NCI-H1092 treated with DMSO at 0.1 percent for 48 hours (cell line): ENCODE measurements at places on chromosomes 1 and 21.

DNA sequence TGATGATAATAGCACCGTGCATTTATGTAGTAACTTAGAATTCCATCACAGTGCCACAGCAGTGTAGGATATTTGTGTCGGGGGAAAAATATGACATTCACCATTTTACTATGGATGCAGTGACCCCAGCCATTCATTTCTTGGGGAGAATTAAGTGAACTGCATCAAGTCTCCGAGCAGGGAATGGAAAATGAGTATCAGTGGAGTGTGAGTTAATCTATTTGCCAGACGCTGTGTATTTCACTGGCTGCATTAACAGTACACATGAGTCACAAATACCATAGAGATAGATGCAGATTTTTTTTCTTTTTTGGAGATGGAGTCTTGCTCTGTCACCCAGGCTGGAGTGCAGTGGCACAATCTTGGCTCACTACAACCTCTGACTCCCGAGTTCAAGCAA, 33.8 kb upstream of the SLC45A1 start:
- no peak for DNase-seq

DNA sequence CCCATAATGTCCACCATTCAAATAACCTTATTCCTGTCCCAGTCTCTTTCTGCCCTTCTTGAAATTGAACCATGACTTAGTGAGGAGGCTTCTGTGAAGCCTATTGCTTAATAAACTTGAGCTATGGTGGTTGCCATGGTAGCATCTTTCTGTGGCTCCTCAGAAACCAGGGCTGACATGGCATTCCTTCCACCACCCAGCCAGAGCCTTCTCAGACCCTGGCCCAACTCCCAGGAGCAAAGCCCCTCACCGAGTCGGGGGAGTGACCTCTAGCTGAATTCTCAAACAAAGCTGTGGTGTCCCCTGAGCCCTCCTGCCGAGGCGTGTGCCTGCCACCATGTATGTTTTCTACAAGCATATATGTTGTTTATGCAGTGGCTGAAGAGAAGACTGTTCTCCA, 259.1 kb downstream of the CACNA1E start:
- no peak for DNase-seq

DNA sequence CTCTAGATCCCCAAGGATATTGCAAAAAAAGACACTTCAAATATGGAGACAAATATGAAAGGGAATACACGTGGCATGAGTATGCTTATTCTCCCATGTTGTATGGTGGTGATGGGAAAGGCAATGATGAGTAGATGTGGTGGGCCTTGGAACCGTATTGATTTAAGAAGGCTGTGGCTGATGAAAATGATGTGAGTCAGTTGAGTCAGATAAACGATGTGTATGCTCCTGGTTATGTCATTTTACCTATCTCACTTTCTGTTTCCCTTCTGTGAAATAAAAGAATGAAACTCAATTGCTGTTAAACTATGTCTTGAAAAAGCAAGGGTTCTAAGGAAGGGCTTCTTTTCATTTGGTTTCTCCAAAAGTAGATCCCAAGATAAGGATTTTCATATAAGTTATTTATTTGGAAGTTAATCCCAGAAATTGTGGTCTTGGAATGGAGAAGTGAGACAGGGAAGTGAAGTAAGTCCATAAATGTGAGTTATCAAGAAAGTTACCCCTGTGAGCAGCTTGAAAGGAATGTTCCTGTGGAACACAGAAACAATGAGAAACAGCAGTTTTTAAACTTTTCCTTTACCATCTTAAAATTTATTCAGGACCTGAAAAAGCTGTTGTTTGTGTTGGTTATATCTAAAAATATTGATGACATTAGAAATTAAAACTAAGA, 292.0 kb downstream of the DUSP10 start:
- no peak for DNase-seq

DNA sequence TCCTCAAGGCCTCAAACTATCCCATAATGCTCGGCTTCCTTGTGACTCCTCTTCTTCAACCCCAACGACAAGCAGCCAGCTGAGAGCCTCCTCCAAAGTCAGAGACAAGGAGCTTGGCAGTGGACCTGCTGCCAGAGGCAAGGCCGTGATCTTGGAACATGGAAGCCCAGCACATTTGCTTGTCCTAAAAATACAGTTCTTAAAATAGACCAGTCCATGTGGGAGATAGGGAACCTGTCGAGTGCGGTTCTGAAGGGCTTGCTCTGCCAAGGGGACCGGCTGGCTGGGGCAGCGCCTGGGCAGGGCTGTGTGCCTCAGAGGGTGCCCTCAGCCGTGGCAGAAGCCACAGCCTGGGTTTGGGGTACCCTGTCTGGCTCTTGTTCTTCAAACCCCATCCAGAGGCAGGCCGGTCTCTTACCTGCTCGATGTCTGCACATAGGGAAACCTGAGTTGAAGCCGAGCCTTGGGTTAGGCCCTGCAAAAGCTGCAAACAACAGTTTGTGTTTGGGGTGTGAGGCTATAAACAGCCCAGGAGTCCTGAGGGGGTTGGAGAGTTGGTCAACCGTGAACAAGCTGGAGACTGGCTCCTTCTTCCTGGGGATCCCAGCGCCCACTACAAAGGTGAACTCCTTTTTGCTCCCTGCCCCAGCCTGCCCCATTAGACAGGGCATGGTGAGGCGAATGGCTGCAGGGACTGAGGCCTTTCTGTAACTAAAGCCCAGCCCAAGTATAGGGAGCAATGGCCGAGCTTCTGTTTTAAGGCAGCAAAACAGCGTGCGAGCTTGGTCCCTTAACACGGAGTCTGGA, 228.8 kb downstream of the CAMTA1 start:
- no peak for DNase-seq

- DNase-seq, result no peak
These were observed 276.5 kb downstream of the PLPP3 start for GRCh38 chr1:56302878-56303277.

DNA sequence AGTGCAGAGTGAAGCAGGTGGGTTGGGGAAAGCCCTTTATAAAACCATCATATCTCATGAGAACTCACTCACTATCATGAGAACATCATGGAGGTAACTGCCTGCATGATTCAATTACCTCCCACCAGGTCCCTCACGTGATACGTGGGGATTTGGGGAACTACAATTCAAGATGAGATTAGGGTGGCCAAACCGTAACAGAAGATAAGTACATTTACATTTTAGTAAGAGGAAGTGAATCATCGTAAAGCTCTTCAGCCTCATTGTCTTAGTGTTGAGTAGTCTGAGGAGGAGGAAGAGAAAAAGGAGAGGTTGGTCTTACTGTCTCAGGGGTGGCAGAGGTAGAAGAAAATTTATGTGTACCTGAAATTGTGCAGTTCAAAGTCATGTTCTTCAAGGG, 1053.4 kb upstream of the ADGRL4 start:
- no peak for DNase-seq

- DNase-seq, result peak; percentile 22
These were observed 1.1 kb downstream of the AGTRAP start for GRCh38 chr1:11736746-11737639.

DNA sequence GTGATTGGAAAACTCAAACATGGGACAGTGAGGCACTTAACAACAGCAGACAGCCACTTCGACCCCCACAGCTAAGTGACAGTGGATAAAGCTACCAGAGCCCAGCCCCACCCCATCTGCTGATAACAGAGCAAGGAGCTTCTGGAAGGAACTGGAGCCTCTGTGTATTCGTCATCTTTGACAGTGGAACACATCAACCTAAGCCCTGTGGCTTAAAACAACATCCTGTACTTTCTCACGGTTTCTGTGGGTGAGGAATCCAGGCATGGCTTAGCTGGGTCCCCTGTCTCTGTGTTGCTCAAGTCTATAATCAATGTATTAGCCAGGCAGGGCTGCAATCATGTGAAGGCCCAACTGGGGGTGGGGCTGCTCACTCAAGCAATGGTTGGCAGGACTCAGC, 18.4 kb upstream of the SIPA1L2 start:
- DNase-seq, result no peak

DNA sequence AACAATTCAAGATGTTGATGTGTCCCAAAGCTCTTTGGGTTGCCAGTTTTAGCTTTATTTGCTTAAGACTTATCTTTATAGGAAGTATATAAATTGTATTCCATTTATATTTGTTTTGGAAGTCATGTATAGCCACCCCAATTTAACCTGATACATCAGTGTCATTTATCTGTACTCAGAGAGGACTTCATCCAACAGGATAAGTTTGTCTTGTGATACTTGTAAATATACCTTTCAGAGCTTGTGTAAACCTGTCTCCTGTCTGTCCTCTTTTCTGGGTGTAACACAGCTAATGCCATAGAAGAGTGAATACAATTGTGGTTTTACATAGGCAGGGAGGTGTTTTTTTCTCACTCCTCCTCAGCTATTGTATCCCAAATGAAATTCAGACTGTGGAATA, 10.4 kb downstream of the PTGFR start:
- no peak for DNase-seq

DNA sequence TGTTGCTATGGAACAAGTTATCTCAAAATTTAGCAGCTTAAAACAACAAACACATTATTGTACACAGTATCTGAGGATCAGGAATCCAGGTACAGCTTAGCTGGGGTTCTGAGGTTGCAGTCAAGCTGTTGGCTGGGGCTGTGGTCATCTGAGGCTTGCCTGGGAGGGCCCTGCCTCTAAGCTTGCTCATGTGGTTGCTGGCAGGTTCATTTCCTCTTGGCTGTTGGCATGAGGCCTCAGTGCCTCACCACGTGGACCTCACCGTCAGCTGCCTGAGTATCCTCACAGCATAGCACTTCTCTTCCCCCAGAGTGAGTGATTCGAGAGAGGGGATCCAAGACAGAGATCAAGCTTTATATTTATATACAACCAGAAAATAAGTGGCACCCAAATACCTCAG, 18.6 kb downstream of the NTPCR start:
- DNase-seq, result no peak

- peak; percentile 74 for DNase-seq
These were observed at the start of gene RXFP4 for GRCh38 chr1:155940993-155941844. Gene RXFP4, plus strand, starts transcription at chr1:155941638. Its CDS starts 72 bp downstream, at chr1:155941710.

DNA sequence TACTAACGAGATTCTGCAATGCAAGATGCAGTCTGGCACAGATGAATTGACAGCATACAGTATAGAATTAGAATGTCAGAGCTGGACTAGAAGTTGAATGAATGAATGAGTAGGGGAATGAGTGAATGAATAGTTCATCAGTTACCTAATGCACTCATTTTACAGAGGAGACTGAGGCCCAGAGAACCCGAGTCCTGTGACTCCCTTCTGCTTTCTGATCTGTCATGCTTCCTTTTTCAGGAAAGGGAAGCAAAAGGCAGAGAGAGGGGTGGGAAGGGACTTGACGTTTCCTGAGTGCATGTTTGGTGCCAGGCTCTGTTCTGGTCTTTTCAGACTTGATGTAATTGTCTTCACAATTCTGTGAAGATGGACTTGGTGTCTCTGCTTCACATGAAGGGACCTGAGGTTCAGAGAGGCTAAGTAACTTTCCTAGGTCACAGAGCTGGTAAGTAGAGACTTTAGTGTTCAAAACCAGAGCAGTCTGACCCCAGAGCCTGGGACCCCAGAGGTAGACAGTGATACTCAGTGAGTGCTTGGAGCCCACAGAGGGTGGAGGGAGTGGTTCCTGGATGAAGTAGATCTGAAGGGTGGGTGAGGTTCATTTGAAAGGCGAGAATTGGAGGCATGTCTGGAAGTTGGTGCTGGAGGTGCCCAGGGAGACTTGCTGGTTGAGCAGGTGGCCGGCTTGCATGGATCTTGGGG, 8.0 kb upstream of the MEX3A start:
- DNase-seq, result no peak

DNA sequence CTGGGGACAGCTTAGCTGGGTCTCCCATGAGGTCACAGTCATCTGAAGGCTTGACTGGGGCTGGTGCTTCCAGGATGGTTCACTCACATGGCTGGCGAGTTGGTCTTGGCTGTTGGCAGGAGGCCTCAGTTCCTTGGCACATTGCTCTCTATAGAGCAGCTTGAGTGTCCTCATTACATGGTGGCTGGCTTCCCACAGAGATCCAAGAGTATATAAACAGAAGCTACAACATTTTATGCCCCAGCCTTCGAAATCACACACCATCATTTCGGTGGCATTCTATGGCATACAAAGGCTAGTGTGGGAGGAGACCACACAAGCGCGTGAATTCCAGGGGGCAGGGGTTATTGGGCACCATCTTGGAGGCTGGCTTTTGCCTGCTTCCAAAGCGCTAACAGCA, 63.0 kb downstream of the ALPL start:
- DNase-seq, result peak; percentile 11

GRCh38 chr1:23118957-23119792, 49.5 kb downstream of the LUZP1 start:
- no peak for DNase-seq

DNA sequence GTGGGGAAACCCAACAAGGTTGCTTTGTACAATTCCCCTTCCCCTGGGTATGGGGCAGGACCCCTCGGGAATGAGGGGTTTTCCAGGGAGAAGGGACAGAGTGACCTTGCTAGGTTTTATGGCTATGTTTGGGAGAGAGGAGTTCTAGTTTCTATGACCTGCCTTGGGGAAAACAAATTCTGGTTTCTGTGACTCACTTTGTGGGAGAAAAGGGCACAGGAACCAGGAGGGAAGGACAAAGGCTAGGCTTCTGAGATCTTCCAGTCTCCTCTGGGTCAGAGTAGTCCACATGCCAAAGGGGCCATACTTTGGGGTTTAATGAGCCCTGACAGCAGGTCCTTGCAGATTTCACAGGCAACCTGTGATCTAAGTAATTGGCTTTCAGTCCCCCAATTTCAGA, 5.5 kb upstream of the PTGER3 start:
- DNase-seq, result no peak

DNA sequence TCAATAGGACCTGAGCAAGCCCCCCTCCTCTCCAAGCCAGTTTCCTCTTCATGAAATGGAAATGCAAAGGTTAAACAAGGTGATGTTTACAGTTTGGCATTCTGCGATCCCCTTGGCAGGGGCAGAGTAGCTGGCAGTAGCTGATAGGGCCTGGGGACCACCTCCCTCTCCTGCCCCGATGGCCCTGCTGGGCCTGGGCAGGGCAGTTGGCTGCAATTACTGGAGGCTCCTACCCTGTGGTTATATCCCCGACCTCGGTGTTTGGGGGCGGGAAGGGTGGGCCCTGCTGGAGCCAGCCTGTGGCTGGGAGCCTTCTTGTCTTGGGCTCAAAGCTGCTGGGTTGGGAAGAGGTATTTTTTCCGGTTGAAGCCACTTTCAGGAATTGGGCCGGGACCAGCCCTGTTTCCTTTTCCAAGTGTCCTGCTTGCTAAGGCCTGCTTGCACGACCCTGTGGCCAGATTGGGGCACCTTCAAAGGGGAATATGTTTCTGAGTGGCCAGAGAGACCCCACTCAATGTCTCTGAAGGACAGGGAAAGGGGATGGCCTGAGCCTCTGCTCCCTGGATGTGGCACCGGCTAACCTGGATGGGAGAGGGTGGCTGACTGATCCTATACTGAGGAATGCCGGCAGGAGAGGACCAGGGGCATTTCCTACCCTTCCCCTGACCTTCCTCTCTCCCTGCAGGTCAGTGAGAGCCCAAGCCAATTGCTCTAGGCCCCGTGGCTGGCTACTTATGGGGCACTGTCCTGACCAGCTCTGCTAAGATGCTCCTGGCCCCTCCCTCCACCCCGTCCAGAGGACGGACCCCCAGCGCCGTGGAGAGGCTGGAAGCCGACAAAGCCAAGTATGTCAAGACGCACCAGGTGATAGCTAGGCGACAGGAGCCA, 1.9 kb downstream of the FAM110D start:
- peak; percentile 23 for DNase-seq

GRCh38 chr21:17402937-17403336, 109.9 kb upstream of the CXADR start:
- DNase-seq, result no peak

- DNase-seq, result peak; percentile 2
These were observed 5.5 kb upstream of the ILDR2 start for GRCh38 chr1:166980818-166981217.
